ENCODE measurements at places on chromosomes 2 and 18. TPM values are rescaled to one million over a fixed set of nuclear protein-coding genes. Genes with fewer than 3 reads are reported as not detected.

The TXNL1 gene
- total RNA-seq, result 56.4 TPM

The DQX1 gene
- not detected for total RNA-seq

The PAIP2B gene
- 6.3 TPM for total RNA-seq

The CEP76 gene
- 5.6 TPM for total RNA-seq

The EFR3B gene
- total RNA-seq, result 10.7 TPM

The NEU4 gene
- total RNA-seq, result 0.23 TPM

The FZD7 gene
- 13.6 TPM for total RNA-seq

The TRIM54 gene
- not detected for total RNA-seq

The IL18R1 gene
- 26.5 TPM for total RNA-seq

DNA sequence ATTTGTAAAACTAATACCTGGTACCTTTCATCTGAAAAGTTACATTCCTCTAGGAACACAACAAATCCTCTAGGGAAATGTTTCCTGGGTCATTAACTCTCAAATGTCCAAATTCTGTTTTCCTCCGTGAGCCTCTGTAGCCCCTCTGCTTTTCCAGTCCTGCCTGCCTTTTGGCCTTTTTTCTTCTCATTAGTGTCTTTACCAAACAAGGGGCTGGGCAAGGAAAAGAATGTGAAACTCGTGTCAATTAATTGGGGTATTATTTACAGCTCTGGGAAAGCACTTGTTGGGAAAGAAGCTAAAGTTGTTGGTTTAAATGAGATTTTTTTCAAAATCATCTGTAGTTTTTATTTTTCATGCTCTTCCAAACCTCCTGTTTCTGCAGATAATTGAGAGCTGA is 198.1 kb upstream of the NRP2 start:
- no peak for DNase-seq

- no peak for DNase-seq
Observed at GRCh38 chr2:23322567-23323197, 62.3 kb upstream of the KLHL29 start.

- no peak for DNase-seq
Observed at GRCh38 chr2:236360496-236360895, 96.3 kb upstream of the ASB18 start.

DNA sequence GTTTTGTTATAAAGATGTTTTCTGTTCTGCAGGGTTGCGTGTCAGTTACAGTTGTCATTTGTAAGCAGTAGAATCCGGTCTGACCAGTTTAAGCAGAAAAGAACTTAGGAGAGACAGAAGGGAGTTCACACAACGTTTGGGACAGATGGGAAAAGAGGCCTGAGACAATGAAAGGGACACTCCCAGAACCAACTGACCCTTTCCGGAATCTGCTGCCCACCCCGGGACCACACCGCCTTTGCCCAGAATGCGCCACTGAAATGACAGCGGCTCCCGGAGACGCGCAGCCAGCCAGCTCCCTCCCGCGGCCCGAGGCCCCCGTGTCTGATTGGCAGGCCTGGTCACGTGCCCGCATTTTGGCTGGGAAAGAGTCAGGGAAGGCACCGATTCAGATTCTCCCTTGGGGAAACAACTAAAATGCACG is 244.6 kb downstream of the BCL2 start:
- DNase-seq, result peak; percentile 92

GRCh38 chr18:79379251-79379905 is 16.4 kb upstream of the NFATC1 start:
- no peak for DNase-seq

GRCh38 chr2:127563458-127564428 is 28.3 kb downstream of the MYO7B start:
- no peak for DNase-seq

GRCh38 chr2:189049709-189050164 is 75.6 kb downstream of the COL3A1 start:
- DNase-seq, result no peak

- DNase-seq, result peak; percentile 73
Observed at GRCh38 chr2:28895189-28895893, 874 bp downstream of the WDR43 start.

DNA sequence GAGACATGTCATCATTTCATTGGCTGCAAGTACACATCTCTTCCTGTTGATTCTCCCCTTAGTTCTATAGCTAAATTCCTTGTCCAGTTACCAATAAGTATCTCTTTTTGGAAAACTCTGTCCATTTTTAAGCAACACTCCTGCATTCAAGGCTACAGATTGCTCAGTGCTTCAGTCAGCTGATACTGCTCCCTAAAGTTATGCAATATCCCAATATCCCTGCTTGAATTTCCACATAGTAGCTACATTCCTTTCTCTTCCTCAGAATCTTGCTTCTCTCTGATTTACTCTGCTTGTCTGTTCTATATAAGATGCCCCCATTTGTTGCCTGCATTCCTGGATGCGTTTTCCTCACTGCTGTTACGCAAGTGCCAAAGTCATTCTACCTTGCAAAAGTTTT is 109.8 kb downstream of the PARD3B start:
- no peak for DNase-seq

DNA sequence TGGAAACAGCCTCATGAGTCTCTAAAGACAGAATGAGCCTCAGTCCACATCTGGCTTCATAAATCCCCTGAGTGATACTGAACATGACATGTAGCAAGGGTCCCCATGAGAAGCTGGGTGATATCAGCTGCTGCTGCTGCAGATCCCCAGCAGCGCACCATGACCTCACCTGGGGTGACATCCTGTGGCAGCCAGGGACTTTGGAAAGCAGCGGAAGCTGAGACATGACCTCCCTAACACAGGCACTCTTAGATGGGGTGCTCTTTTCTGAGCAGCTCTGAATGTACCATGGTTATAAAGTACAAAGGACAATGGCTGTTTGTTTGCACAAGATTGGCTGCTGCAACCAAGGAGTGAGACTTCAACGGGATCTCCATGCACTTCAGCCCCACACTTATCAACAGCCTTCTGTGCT is 74.7 kb upstream of the TMEM200C start:
- DNase-seq, result no peak

DNA sequence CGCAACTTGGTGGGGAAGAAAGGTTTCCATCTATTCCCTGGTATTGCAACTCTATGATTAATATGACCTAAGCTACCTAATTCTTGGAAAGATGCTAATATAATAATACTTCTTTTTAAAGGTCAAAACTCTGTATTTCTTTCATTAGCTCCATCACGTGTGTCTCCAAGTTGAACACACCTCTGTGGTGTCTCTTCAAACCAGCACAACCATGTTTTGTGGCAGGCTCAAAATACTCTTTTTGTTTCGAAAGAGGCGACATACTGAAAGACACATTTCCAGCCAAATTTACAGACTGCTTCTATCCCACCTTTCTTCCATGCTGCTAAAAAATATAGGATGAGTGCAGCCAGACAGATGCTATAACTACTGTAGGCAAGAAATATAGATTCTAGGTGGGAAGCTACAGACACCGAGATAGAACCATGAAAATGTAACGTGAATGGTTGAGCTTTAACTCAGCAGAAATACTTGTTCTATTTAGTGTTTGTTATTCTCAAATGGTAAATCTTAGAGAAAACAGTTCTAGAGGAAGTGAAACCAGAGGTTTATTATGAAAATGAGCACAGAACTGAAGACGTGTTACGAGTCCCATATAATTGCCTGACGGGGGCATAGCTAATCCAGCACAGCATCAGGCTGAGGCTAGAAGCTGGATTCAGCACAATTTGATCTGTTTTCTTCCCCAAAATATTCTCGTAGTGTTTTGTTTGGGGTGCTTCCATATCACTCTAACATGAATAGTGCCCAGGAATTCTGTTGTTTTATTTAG is 991.5 kb upstream of the FANCL start:
- DNase-seq, result no peak

DNA sequence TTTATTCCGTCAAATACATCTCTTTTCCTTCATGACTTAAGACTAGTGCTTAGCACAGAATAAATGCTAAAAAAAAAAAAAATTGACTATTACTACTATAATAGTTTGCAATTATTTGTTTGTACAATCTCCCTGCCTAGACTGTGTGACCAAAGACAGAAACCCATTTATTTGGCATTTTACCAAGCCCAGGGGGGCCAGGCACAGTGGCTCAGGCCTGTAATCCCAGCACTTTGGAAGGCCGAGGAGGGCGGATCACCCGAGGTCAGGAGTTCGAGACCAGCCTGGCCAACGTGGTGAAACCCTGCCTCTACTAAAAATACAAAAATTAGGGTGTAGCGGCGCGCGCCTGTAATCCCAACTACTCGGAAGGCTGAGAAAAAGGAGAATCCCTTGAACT is 1.4 kb downstream of the ASB3 start:
- DNase-seq, result no peak

DNA sequence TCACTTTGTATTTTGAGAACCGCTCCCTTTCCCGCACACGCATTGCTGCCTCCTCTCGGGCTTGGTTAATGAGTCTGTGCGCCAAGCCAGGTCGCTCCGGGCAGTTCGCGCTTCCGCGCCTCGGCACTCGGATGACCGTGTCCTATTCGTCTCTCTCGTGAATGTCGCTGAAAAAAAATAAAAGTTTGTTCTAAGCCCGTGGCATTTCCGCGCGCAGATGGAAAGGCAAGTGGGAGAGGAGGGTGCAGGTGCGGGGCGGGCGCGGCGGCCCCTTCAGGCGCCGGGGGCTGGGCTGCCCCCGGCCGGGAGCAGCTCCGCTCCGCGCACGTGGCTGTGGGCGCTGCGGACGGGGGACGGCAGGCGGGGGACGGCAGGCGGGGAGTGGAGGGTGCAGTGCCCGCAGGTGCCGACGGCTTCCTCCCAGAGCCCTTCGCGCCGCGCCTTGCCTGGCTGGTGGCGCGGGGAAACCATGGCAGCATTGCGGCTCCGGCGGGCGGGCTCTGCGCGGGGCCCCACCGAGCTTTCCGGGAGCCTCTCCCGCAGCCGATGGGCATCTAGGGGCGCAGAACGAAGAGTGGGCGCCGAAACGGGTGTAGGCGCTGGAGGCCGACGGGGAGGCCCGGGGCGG is 159.6 kb upstream of the SIX2 start:
- DNase-seq, result no peak

GRCh38 chr2:168740788-168741187 is 61.6 kb upstream of the NOSTRIN start:
- no peak for DNase-seq

DNA sequence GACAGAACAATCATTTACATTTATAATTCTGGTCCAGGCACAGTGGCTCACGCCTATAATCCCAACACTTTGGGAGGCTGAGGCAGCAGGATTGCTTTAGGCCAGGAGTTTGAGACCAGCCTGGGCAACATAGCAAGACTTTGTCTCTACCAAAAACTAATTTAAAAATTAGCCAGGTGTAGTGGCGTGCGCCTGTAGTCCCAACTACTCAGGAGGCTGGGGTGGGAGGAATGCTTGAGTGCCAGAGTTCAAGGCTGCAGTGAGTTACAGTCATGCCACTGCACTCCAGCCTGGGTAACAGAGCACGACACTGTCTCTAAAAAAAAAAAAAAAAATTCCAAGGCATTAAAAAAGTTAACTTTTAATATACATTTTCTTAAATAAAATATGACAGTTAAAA is 88.1 kb downstream of the PLEKHM3 start:
- no peak for DNase-seq

DNA sequence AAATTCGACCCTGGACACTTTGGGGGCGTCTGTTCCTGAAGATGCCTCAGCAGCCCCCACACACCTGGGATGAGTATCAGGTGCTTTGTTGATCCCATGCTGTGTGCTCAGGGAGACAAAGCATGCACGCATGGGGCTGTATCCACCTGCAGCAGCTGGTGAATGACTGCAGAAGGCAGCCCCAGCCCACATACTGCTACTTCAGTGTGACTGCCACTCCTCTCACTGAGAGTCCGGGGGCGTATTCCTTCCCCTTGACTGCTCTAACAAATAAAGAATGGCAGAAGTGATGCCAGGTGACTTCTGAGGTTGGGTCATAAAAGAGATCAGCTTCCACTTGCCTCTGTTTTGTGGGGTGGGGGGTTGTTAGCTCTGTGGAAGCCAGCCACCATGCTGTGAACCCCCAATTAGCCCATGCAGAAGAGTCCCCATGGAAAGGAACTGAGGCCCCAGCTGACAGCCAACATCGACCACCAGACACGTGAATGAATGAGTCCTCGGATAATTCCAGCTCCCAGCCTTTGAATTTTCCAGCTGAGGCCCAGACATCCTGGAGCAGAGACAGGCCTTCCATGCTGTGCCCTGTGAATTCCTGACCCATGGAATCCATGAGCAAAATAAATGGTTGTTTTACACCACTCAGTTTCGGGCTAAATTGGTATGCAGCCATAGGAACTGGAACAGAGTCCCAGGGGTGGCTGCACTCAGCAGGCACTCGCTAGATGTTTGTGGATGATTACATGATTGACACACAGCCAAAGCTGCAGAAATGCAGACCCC is 289.3 kb downstream of the CELF4 start:
- DNase-seq, result no peak

DNA sequence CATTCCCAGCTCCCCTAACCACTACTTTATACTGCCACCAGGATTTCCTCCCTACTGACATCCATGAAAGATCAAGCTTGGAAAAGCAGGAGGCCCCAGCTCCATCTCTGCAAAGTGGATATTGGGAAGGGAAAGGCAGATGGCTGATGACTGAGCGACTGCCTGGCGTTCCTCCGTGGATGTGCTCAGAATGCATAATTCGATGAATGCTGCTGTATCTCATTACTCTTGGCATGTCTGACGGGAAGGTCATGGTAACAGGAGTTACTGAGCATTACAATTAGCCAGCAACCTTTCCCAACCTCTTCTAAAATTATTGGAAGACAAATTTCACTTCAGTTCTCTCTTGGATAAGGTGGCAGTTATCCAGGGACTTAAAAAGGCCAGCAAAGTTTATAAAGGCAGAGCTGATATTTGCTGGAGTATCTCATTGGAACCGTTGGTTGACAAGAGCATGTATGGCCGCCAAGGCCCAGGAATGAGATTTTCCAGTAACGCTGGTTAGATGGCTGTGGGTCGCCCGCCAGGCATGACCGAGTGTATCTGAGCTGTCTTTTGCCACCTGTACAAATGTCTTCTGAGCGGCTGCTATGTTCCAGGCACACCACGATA is 34.5 kb downstream of the KCNE4 start:
- DNase-seq, result no peak

DNA sequence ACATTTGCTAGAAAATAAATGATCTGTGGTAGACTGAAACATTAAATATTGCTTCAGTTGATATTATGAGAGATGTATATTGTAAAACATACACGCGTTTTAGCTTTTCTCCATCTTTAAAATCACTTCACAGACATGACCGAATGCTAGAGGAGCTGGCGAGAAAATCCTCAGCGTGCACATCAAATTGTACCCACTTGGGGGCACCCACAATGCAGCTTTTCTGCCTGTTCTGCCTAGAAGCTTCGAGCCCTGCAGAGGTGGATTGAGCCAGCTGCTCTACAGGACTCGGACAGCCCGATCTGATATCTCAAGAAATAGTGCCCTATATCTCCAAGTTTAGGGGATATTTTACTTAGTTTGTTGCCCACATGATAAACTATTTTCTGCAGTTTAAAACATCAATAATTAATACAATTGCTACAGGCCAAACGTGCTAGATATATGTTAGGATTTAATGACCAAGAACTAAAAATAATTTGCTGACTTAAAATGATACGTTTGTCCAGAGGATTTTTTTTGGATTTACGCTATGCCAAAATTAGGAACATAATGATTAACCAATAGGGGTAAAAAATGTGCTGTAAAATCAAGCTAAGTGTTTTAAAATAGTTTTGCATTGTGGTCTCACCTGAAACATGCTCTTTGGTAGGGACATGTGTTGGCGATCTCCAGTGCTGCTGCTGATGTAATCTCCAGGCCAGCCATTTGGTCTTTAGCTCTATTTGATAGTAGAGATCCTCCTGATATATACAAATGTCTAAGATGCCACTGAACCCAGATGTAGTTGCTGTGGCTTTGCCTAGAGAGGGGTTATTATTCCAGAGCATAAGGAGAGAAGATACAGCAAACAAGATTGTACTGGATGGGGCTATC is 22.3 kb upstream of the ATP5MC3 start:
- DNase-seq, result no peak

Data from upper lobe of right lung (tissue), 1 donor.